Stimulated activated CD8-positive, alpha-beta memory T cell treated with anti-CD3 and anti-CD28 coated beads, Interleukin-4, amount 100 ng/mL, for 4 hours (primary cell): ENCODE measurements at places on chromosomes 7 and 10.
A peak's percentile ranks its signal among the peaks of the same experiment; 100 is the strongest.

DNA sequence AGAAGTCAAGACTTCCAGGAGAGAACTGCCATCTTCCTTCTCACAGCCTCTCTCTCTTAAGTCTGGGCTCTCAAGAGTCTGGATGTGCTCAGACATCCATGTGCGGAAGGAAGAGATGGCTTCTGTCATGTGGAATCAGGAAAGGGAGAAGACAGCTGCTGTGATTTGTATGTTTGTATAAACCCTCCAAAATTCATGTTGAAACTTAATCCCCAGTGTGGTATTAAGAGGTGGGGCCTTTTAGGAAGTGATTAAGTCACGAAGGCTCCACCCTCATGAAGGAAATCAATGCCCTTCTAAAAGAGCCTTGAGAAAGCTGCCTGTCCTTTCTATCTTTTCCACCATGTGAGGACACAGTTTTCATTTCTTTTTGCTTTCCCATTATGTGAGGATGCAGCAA lies 73.9 kb upstream of the PTN start:
- no peak for DNase-seq

DNA sequence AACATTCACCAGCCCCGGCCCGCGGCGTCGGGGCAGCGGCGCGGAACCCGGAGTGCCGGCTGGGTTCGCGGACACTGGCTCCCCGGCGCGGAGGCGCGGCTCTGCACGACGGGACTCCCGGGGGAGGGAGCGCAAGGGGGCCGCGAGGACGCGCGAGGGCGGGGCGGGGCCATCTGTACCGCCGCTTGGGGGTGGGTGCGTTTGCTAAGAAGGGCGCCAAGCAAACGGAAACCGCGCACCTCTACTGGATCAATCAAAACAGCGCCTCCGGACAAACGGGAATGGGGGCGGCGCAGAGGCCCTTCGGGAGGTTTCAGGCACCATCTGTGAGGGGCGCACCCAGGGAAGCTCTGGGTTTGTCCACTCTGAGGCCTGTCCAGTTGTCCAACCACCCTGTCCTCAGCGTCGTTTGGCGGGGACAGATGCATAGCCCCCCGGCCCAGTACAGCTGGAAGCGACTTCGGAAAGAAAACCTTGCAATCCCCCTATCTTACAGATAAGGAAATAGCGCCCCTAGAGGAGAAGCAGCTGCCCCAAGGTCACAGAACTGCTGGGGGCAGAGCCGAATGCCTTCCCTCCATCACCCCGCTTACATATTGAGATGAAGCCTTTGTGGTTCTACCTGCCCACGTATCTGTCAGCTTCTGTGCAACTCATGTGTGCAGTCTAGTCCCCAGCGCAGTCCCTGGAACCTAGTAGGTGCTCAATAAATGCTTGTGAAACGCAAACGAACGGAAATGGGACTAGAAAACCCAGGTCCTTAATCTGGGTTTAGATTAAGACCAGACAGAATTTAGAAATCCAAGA lies 10.7 kb upstream of the SLIT1 start:
- DNase-seq: peak; percentile 27

DNA sequence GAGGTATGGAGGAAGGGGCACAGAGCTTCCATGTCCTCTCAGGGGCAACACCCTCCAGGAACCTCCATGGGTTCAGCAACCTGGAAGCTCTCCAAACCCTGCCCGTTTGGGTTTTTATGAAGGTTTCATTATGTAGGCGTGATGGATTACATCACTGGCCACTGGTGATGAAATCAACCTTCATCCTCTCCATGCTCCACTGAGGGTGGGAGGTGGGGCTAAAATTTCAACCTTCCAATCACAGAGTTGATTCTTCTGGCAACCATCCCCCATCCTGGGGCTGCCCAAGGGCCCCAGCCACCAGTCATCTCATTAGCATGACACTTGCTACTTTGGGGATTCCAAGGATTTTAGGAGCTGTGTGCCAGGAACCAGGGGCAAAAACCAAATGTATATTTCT lies 90.1 kb downstream of the TEX36 start:
- DNase-seq: no peak

GRCh38 chr10:132977807-132978206 lies 35.4 kb upstream of the CFAP46 start:
- no peak for DNase-seq

DNA sequence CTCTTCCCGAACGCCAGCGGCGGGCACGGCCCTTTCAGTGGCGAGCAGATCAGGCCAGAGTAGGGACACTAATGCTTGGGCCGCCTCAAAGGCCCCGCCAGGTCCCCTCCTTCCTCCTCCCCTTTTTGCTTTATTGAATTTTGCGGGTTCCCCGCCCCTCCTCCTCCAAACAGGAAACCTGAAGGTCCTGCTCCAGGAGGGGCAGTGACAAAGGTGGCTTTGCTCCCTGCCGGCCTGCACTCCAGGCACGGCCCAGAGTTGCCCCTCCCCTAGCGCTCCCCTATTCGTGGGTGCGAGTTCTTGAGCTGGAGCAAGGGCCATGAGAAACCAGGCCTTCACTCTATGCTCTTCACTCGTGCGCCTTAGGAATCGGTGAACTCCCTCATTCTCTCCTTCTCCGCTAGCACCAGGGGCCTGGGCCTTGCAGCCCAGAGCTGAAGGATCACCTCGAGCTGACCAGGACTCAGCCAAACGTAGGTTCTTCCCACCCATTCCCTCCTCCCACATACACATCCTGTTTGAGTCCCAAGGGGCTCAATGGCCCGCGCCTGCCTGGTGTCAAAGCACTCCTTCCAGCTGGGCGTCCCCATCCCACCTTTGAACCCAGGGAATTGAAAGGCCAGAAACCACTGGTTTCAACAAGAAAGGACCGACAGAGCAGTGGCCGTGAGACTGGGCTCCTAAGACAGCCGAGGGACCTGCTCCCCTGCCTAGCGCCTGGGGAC lies 619 bp upstream of the HOXA6 start:
- DNase-seq: no peak

DNA sequence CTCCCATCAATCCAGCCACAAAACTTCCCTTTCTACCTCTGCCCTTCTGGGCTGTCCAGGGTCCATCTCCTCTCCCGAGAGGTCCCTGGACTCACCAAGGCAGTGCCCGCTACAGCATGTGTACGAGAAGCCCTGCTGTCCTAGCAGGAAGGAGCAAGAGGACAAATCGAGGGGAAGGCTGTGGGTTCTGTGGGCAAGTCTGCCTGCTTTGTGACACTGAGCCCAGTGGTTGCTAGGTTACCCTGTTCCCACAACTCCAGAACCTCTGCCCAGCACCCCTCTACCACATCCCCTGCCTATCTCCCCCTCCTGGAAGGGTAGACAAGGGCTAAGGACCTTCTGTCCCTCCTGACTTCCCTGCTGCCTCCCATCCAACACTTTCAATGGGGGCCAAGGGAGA lies at the start of gene TBATA:
TBATA (minus strand) TSS at position 188 of the 400 bp plus-strand sequence. CDS start 1,998 bp downstream, outside the sequence.
- DNase-seq: no peak
